ENCODE measurements at places on chromosomes 1 and 21. TPM values are rescaled to one million over a fixed set of nuclear protein-coding genes. Genes with fewer than 3 reads are reported as not detected.

GRCh38 chr1:41862384-41863221, 56.1 kb downstream of the HIVEP3 start:
- no peak for DNase-seq

- DNase-seq, result peak; percentile 58
These were observed at the start of gene NLRP3 for GRCh38 chr1:247415423-247416361. Gene NLRP3 (plus strand): TSS chr1:247416173. CDS start chr1:247418801, 2,628 bp downstream.

GRCh38 chr1:202127061-202127460, 4.3 kb downstream of the GPR37L1 start:
- DNase-seq, result no peak

Gene PLPPR4
- not detected for total RNA-seq

DNA sequence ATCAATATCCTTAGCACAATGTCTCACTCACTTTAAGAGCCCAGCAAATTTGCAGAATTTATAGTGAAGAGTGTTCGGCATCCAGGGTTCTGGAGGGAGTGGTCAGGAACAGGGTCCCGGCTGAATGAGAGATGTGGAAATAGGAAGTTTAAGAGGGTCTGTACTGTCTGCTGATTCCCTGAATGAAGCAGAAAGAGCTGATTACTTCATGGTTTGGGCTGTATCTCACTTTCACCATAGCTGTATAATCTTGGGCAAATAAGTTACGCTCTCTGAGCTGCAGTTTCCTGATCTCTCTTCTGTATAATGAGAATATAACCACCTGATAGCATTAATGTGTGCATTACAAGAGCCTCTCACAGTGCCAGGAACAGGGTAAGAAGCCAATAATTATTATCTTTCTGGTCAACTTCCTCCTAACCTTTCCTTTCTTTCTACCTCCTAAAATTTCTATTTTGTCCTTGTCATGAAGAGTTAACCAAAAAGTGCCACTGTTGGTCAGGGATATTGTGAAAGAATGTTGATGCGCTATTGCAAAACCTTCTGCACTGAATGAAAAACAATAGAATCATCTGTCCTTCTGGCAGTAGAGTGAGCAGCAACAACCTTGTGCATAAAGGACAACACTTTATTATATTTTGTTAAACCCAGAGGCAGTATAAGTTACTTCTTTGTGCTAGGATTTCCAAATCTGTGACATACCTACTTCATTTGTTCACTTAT, 14.7 kb upstream of the PTGFR start:
- no peak for DNase-seq

DNA sequence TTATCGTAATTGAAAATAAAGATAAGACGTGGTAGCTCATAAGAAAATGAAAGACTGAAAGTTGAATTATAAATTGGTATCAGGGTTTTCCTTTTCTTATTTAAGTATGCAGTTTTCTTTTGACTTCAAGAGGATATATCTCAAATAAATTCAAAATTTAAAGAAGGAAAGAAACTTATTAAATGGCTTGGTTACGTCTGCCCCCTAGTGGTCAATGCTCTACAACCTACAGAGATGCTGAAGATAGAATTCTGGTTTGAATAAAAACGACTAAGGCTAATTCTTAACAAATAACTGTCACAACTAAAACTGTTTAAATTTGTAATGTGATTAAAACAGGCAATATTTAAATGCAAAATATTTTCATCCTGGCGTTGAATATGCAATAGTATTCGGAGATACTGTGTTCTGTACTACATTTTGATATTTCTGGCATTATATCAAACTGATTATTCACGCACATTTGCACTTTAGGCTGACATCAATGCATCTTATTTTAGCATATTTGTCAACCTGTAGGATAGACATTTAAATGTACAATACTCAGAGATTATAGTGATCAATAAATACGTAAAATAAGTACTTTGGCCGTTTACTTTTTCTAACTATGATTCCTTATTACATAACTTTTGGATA, 26.8 kb downstream of the IFI44 start:
- no peak for DNase-seq

DNA sequence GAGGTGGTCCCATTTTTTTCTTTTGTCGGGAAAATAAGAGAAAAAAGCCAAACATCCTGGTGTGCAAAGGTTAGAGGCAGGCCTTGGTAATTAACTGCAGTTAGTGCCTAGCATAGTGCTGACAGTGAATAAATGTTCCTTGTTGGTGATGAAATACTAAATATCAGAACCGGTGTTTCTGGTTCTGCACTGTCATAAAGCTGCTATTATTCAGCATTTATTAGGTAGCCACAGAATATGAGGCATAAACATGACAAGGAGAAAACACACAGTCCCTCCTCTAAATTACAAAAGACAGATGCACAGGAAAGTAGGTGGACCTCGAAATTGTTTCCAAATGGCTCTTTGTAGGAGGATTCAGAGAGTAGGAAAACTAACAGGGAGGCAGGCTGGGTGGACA, 122.0 kb upstream of the ADGRL2 start:
- DNase-seq, result no peak

Gene WDR64
- 0.99 TPM for total RNA-seq

Gene CACNA1E
- total RNA-seq, result not detected

DNA sequence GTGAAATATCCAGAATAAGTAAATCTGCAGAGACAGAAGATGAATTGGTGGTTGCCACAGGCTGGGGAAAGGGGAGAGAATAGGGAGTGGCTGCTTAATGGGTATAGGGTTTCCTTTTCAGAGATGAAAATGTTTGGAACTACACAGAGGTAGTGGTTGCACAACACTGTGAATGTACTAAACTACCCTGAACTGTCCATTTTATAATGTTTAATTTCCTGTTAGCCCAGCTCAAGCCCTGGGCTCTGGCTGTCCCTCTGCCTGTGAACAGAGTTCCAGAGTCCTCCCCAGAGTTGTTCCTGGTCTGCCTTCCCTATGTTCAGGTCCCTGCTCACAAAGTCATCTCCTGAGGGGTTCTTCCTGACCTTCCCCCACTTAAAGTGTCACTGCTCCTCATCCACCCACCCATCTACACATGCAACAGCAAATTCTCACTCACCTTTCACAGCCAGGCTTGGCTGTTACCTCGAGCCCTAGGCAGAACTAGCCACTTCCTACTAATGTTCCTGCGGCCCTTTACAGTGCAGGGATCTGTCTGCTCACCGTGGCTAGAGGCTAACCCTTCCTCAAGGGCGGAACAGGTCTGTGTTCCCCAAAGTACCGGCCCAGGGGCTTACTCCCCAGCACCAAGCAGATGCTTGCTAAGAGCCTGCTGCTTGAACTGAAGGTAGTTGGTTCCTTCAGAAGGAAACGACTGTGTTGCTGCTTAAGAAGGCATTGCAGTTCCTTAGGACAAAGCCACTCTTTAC, 22.4 kb downstream of the DHCR24 start:
- no peak for DNase-seq

- DNase-seq, result no peak
These were observed 33.6 kb upstream of the THEM4 start for GRCh38 chr1:151942882-151943281.

Gene FH
- 54.7 TPM for total RNA-seq

Gene SELE
- not detected for total RNA-seq

DNA sequence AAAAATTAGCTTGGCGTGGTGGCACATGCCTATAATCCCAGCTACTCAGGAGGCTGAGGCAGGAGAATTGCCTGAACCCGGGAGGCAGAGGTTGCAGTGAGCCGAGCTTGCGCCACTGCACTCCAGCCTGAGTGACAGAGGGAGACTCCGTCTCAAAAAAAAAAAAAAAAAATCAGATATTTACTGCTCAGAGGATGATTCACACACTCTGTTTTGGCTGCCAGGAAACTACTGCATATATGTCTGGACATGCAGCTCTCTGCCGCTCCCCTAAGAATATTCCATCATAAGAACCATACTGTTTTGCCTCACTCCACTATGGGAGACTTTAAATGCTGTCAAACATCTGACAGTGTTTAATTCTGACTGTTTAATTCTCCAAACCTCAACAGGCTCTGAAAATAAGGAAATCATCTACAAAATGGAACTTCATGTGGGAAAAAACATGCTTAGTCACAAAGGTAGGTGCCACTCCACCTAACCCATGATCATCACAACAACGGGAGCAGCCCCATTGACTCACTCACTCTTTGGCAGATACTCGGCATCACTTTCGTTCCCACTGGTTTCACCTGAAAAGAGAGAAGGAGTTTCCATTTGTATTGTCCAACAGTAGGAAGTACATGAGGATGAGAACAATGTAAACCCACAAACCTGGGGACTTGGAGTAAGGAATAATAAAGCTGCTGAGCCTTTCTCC, 29.3 kb upstream of the BCAS2 start:
- DNase-seq, result no peak

DNA sequence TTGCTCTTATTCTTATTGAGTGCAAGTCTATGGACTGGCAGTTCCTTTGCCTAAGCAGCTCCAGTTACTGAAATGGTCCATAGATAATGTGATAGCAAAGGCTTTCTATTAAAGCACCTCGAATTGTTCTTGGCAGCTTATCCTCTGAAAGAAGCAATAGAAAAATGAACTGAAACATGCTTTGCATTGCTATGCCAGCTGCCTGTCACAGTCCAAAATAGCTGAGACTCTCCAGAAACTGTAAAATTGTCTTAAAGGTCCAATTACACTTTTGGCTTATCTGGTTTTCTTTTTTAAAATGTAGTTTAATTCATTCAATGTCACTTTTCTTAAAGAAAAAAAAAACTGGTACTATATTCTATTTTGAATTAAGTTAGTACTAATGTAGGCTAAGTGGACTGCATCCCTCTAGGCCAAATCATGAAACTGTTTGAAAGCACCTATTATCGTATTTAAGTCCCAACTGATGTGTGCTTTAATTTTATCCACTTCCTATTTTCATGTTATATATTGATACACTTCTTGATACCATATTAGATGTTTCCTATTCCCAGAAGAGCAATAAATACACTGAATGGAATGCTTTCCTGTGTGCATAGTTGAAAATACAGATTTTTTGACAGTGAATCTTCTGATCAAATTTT, 208.0 kb upstream of the DEPDC1 start:
- DNase-seq, result no peak

Gene SPRR2E
- not detected for total RNA-seq

- DNase-seq, result peak; percentile 50
These were observed 97.2 kb upstream of the ARTN start for GRCh38 chr1:43836267-43836951.

All from activated naive CD8-positive, alpha-beta T cell treated with anti-CD3 and anti-CD28 coated beads, Interleukin-2, amount 10 ng/mL, durations not matched to agents 7 days and 5 days (primary cell).